ENCODE measurements at places on chromosomes 2 and 18. TPM values are rescaled to one million over a fixed set of nuclear protein-coding genes. Genes with fewer than 3 reads are reported as not detected.

DNA sequence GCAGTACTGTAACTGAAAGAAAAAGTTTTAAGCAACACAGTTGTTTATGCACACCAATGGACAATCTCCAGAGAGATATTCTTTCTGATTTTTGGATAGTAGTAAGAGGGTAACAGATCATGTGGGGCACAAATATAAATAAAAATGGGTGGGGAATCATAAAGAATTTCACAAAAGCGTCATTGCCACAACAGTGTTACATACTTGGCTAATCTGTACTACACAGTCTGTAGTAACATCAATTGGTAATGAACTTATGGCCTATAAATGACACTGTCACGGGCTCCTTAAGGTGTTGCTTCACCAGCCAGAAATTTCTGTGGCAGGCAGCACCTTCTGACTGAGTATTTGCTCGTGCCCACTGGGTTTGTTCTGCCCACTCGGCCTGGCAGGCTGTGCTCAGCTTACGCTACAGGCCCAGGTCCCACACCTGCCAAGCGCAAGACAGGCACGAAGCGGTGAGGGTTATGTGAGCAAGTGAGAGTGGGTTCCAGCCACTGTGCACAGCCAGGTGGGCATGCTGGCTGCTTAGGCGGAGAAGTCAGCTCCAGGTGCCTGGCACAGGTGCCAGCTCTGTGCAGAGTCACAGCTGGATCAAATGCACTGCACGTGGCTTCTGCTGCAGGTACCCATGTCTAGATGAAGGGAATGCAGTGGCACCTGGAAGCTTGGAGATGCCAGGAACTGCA is 532.5 kb upstream of the SLC39A10 start:
- no peak for DNase-seq
- H3K4me3 ChIP-seq = no peak overlapping the region
- no peaks in the 10 kb centered on the region for H3K36me3 ChIP-seq
- H3K27me3 ChIP-seq = no peaks in the 10 kb centered on the region

DNA sequence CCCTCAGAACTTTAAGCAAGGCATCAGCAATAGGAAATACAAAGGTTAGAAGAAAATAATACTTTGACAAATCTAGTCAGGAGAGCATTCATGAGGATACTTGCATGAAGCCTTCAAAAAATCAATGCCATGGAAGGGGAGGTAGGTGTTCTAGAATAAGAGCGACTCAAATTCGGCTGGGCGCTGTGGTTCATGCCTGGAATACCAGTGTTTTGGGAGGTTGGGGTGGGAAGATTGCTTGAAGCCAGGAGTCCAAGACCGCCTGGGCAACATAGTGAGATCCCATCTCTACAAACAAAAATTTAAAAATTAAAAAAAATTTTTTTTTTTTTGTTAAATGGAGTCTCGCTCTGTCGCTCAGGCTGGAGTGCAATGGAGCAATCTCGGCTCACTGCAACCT is 21.8 kb downstream of the GBX2 start:
- no peak for DNase-seq
- no peaks in the 10 kb centered on the region for H3K4me1 ChIP-seq
- H3K27me3 ChIP-seq = peaks cover 5% of the 10 kb centered on the region
- no peaks in the 10 kb centered on the region for H3K36me3 ChIP-seq

- no peaks in the 10 kb centered on the region for H3K27me3 ChIP-seq
- H3K4me1 ChIP-seq = no peaks in the 10 kb centered on the region
- no peak overlapping the region for H3K27ac ChIP-seq
- no peak overlapping the region for H3K4me3 ChIP-seq
- peaks cover 27% of the 10 kb centered on the region for H3K36me3 ChIP-seq
- no peak for DNase-seq
These were observed 47.9 kb downstream of the NRP2 start for GRCh38 chr2:205730191-205730590.

NTSR2 gene
- total RNA-seq = not detected

DNA sequence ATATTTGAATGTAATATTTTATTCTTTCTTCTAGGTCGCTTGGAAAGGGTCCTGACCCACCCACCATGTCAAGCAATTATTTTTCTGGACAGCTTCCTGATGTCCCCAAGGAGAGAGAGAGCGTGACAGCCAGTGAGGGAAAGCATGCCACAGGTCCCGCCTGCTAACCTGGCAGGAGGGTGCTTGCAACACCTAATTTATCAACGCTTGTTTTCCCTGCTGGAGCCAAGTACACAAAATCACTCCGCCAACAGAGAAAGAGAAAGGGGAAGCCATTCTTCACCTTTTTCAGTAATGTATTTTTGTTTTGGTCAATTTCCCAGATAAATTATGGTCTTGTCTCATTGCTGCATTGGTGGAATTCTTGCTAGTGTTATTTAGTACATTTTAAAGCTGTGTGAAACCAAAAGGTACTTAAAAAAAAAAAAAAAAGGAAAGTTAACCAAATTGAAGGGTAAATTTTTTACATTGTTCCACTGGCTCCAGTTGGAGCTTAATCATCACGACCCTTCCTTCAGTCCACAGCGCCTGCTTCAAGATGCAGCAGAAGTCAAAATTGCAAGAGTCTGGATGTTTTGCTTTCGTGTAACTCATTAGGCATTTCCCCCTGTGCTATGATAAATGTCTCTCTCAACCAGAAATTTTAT is 88.5 kb upstream of the COPS8 start:
- no peaks in the 10 kb centered on the region for H3K36me3 ChIP-seq
- DNase-seq = no peak
- no peak overlapping the region for H3K27ac ChIP-seq
- no peaks in the 10 kb centered on the region for H3K4me1 ChIP-seq
- H3K4me3 ChIP-seq = no peak overlapping the region
- H3K27me3 ChIP-seq = peaks cover 3% of the 10 kb centered on the region

- no peak for DNase-seq
- no peaks in the 10 kb centered on the region for H3K27me3 ChIP-seq
- H3K27ac ChIP-seq = no peak overlapping the region
These were observed 151.3 kb upstream of the SOX11 start for GRCh38 chr2:5540856-5541255.

POTEJ gene
- total RNA-seq = not detected
